ENCODE measurements at places on chromosomes 6 and 20.

DNA sequence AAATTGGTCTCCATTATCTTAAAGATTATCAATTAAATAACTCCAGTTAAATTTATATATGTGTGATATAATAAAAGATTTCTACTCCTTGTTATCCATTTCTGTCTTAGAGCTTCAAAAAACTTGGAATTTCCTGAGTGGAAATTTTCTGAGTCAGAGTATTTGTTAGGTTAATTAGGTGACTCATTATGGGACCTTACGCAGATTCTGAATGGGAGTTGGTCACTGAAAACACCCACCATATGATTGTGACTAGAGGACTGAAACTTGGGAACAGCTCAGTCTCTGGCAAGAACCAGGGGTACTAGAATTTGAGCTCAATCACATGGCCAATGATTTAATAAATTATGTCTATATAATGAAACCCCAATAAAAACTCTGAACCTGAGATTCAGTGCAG lies 125.4 kb upstream of the HMGCLL1 start:
- no peak for DNase-seq

DNA sequence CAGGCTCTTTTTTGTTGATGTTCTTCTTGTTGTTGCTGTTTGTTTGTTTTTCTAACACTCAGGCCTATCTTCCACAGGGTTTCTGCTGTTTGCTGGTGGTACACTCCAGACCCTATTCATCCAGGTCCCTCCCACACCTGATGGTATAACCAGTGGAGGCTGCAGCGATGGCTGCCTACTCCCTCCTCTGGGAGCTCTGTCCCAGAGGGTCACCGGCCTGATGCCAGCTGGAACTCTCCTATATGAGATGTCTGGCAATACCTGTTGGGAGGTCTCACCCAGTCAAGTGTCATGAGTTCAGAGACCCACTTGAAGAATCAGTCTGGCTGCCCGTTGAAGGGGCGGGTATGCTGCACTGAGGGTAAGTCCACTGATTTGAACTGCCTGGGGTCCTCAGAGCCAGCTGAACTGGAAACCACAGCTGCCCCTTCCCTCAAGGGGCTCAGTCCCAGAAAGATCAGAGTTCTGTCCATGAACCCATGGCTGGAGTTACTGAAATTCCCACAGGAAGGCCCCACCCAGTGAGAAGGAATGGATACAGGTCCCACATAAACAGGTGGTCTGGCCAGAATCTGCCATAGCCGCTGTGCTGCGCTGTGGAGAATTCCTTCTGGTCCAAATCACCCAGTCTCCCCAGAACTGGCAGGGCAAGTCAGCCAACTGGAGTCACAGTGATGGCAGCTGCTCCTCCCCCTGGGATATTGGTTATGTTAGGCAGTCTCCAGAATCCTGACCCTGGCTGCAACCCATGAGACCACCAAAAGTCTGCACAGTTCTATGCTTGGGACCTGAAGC lies 664.4 kb downstream of the FRK start:
- no peak for DNase-seq

GRCh38 chr6:105595829-105596228 lies 192.9 kb upstream of the PREP start:
- no peak for DNase-seq

GRCh38 chr6:27584326-27584725 lies 111.4 kb upstream of the ZNF184 start:
- DNase-seq = no peak

- DNase-seq = peak; percentile 86
Measured at GRCh38 chr20:4795394-4795793, 73.7 kb downstream of the PRND start.

DNA sequence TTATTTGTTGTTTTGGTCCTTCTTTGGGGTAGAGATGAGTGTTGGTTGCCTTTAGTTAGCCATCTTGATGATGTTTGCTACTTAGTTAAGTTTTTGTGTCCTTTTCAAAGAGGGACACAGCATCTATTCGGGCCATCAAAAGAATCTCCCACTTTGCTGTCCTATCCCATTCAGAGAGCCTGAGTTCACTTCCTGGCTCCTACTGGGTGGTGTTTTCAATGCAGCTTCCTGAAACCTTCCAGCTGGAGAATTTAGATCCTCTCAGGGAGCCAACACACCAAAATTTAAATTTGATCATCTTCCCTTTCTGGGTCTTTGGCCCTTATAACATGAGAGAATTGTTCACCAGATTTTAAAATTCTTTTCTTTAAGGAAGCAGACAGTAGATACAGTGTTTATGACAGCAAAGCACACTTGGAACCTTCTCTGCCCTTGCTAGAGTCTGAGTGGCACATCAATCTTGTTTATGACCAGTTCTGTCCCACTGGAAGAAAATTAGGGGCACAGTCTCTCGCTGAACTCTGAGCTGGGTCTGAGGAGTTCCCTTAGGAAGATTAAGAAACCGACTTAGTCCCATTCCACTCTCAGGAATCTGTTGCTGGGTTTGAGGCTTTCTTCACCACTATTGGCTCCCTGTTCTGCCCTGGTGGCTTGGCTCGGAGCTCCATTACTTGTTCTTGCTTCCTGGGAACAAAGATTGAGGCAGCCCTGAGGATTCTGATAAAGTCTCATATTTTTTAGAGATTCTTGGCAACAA lies 115.5 kb downstream of the CCDC170 start:
- DNase-seq = no peak

DNA sequence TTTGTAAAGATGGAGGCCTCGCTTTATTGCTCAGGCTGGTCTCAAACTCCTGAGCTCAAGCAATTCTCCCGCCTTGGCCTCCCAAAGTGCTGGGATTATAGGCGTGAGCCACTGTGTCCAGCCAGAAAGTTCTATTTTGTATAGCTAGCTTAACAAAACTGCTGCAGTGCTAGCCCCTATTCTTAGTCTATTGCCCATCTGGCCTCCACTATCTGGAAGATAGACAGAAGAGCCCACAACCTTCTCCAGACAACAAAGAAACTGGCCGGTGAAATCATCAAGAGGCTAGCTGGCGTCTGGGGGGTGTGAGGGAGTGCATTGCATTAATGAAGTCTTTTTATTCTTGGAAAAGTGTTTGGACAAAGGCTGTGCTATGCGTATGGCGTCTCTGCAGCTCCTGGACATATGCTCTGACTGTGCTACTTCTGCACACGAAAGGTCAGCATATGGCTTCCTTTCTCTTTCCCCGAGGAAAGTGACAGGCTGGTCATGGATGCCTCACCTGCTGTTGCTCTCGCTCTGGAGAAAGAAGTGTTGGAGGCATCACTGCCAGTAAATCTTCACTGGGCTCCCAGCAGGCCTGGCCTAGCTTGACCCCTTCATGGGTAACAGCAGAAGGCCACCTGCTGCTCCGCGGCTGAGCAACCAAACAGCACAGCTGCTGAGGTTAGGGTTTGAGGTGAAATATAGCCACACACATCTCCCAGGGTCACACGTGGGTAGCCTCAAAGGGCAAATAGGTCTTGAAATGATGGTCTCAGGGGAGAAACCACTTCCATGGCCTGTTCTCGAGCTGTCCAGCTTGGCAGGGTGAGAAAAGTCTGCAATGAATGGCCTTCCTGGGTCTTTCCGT lies 95.1 kb upstream of the IYD start:
- no peak for DNase-seq

GRCh38 chr20:17463711-17464110 lies 67.5 kb downstream of the BFSP1 start:
- DNase-seq = no peak

DNA sequence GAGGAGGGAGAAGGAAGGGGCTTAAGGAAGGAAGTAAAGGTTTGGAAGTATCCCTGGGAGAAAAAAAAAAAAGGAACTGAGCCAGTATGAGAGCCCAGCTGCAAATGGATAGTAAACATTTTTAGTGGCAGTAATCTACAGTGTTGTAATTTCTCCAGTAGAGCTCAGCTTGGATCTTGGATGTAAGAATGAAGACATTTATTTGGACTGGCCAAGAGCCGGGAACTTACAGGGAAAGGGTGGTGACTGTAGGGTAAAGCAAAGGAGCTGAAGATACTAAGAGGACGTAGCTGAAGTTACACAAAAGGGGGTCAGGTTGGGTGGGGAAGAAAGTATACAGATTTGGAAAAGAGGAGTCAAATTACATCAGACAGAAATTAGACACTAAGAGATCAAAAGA lies 13.5 kb downstream of the EEF1E1 start:
- no peak for DNase-seq

DNA sequence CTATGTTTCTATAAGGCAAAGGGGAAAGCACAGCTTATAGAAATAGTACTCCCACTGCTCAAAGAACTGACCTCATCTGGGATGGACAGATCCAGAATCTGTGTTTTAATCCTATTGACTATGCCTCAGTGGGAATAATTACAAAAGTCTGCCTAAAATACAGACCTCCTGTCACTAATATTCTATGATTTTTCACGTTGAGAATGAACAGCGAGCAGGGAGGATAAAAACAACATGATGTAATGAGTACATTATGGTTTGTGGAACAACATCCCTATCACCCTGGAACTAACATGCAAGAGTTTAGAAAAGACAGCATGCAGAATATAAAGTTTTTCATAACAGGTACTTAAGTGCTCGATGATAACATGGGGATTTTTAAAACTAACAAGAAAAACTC lies 53.9 kb downstream of the EPHA7 start:
- no peak for DNase-seq

DNA sequence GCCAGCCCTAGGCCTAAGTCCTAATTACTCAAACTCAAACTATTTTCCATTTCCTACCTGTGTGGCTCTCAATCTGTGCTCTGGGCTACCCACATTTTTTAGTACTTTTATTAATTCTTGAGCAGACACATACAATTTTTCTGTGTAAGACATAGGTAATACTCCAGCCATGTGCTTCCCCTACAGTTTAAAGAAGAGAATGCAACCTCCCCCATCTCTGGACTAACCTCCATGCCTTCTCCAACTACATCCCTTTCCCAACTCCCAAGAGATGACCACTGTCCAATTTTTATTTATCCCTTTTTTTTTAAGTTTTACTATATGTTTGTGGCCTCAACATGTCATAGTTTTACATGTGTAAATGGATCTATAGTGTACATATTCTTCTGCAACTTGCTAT lies 5.8 kb downstream of the HMGN4 start:
- DNase-seq = no peak

GRCh38 chr20:55667024-55667423 lies 338.3 kb downstream of the CBLN4 start:
- DNase-seq = no peak

DNA sequence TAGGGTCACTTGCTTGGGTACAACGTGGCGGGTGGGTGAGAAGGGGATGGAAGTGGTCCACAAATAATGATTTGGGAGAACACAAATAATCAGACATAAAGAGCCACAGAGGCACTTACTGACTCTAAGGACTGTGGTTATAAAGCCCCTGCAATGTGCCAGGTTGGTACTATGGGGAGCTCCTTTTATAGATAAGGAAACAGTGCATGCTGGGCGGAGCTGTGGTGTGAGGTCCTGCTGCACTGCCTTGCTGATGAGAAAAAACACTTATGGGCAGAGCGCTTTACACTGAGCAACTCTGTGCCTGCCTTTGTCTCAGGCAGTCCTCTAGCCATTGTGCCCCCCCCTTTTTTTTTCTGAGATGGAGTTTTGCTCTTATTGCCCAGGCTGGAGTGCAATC lies 29.1 kb upstream of the SCRT2 start:
- no peak for DNase-seq

DNA sequence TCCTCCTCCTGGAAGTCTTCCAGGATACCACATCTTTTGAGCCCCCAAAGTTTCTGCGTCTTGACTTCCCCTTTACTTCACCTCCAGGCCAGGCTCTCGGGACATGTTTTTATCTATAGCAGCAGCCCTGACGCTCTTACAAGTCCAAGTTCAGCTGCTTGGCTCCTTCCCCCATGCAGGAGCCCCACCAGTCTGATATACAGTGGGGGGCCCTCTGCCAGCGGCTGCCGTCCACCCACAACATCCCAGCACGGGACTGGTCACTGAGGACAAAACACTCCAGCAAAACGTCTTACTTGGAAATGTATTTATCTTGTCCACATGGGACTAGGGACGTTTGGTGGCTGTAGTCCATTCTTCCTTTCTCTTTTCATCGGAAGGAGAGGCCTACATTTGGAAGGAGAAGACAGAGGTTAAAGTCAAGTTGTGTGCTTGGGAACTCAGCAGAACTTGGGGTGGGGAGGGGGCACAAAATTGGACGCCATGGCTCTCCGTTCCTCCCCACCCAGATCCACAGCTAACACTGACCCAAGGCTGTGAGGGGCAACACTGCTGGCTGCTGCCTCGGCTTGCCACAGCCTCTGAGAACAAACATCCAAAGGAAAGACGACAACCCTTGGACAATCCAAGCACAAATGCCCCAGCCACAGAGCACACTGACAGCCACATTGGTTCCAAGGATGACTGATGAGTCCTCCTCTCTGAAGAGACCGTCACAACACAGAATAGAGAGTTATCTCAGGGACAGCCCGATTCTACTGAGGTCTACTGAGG lies 79.2 kb downstream of the PRND start:
- no peak for DNase-seq

DNA sequence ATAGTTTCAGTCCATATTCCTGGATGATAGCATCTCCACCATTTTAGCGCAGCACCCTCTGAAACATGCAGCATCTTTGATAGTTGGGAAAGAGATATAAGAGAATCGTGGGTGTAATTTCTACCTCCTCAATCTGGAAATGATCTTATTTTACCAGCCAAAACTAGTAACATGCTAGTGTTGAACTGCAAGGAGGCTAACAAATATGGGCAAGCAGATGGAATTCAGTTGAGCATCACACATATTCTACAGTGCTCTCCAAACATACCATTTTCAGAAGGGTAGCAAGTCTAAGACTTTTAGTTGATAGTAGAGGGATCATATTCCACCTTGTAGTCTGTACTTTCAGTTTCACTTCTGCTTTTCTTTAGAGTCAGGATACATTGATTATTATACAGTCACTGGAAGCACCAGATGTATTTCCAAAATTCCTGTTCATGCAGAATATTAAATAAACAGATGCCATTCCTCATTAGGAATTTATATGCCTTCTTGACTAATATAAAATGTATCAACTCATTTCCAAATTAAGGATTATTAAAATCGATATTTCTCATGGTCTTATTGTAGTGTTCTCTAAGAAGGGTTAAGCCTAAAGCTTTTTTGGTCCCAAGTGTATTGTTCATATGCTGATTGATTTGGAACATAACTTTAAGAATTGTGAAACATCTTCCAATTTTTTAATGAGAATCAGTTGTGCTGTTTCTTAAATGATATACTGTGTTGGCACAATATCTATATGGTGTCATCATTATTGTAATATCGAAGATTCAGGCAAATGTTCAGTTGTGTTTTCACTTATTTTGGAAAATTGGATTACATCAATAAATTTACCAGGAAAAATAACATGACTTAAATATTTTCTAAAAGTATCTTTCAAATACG lies 362.0 kb downstream of the CENPW start:
- no peak for DNase-seq

DNA sequence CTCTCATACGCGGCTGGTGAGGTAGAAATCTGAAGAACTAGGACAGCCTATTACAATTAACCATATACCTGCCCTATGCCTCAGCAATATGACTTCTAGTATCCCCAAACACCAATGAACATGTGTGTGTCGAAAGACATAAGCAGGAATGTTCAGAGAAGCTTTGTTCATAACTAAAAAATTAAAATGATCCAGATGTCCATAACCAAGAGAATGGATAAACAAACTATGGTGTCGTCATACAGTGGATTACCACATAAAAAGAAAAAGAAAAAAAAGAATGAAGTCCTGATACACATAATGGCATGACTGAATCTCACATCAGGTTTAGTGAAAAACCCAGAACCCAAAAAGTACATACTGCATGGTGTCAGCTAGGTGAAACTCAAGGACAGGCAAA lies 73.9 kb downstream of the MDN1 start:
- DNase-seq = no peak

All from suppressor macrophage (primary cell).